ENCODE measurements at places on chromosomes 11 and 22.
A peak's percentile ranks its signal among the peaks of the same experiment; 100 is the strongest.

DNA sequence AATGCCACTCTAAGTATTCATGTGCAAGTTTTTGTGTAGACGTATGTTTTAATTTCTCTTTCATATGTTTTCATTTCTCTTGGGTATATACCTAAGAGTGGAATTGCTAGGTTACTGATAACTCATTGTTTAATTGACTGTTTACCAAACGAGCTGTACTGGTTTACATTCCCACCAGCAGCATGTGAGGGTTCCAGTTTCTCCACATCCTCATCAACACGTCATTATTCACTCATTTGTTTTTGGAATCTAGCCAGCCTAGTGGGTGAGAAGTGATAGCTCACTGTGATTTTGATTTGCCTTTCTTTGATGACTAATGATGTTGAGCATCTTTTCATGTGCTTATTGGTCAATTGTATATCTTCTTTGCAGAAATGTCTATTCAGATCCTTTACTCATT, 4.0 kb downstream of the ANKRD13D start:
- no peak for DNase-seq

GRCh38 chr11:62911137-62912130, 9.7 kb downstream of the CHRM1 start:
- no peak for DNase-seq

DNA sequence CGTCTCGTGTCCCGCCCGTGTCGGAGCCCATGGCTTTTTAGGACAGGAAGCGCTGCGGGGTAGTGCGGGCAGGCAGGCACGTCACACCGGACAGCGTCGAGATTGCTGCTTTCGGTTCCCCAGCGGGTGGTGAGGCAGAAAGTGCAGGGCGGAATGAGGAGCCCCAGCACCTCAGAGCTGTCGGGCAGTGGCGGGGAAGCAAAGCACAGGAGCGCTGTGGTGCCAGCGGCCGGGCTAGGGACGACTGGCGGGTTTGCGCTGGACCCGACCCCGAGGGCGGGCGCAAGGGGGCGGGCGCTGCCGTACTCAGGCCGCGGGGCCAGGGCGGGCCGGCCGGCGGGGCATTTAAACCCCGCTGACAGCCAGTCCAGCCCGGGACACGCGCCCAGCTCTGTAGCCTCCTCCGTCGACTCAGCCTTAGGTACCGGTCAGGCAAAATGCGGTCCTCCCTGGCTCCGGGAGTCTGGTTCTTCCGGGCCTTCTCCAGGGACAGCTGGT, at the start of gene SLC37A2:
TSS of gene SLC37A2 (plus strand) at position 375 of the 498 bp plus-strand sequence. CDS start at position 438, 63 bp downstream.
- peak; percentile 54 for DNase-seq

DNA sequence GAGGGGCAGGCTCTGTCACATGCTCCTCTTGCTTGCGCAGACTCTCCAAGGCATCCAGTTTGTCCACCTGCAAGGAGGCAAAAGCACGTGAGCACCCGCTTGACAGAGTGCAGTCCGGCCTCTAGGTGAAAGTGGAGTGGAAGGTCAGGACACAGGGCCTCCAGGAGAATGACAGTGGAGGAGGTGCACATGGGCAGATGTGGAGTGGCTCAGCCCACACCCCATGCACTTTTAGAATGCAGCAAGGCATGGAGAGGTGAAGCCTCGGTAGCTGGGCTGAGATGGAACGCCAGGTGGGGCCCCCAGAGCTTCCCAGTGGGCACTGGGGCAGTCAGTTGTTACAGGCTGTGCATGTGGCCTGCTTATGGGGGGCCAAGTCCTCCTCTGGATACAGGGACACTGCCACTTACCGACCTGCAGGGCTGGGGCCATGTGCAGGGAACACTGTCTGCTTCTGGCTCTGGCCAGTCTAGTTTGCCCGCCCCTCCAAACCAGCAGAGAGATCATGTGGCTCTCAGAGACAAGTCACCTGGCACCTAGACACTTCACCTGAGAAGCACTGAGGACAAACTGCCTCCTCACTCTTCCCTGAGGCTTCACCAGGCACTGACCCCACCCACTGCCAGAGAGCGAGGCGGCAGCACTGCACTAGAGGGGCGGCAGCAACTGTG, 2.3 kb upstream of the SLC25A1 start:
- no peak for DNase-seq

DNA sequence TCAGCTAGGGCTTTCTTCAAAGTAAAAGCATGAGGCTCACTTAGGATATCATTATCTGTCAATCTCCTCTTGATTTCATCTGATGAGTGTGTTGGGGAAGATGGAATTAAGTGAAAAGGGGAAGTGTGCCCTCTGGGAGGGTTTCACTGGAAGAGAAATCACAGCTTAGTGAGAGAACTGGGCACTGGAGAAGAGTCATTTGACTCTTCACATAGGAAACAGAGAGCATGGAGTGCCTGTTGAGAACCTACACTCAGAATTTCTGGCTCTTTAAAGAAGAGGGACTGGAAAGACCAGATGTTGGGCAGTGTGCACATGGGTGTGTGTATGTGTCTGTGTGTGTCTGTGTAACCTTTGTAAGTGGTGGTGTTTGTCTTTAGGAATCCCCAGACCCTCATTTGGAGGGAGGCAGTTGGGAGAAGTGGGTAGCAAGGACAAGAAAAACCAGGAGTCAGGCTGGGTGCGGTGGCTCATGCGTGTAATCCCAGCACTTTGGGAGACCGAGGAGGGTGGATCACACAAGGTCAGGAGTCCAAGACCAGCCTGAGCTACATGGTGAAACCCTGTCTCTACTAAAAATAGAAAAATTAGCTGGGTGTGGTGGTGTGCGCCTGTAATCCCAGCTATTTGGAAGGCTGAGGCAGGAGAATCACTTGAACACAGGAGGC, 10.0 kb downstream of the STX3 start:
- no peak for DNase-seq

- DNase-seq, result peak; percentile 78
Observed at GRCh38 chr22:45284705-45285262, at the start of gene UPK3A. Gene UPK3A (plus strand): TSS chr22:45284949. CDS start chr22:45285014, 65 bp downstream.

DNA sequence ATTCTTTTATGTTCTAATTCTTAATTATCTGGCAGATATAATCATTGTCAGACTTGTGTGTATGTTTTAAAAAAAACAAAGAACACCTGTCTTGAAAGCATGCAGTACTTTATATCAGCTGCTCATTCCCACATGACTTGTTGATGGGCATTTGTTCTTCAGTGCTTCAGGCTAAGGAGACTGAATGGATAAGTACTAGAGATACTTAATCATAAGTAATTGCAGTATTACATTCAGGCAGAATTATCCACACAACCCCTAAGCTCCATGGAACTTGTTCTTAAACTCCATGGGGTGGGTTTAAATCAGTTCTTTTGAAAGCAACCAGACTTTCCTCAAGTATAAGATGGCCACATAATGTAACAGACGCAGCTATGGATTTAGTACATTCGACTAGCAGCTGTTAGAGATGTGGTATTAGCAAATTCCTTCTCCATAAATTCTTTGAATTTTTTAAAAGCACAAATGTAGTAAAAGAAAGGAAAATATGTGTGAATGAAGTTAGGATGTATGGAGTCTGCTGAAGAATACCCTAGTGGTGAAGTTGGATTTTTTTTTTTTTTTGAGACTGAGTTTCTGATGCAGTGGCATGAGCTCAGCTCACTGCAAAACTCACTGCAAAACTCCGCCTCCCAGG, 3.0 kb downstream of the JAM3 start:
- peak; percentile 81 for DNase-seq

- no peak for DNase-seq
Observed at GRCh38 chr11:45156741-45157140, 10.3 kb downstream of the PRDM11 start.

- DNase-seq, result peak; percentile 35
Observed at GRCh38 chr22:30920407-30920806, 48.2 kb downstream of the MORC2 start.

DNA sequence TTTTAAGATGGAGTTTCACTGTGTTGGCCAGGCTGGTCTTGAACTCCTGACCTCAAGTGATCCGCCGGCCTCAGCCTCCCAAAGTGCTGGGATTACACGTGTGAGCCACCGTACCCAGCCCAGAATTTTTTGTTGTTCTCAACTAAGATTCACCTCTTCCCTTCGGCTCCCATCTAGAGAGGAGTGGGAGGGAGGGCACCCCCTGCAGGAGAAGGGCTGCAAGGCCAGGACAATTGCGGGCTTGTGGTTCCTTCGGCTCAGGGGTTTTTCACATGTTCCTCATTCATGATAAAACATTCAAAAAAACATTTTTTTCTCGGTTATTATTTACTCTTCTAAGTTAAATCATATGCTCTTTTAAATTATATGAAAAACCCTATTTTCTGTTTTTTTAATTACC, 201.1 kb upstream of the LRRC4C start:
- DNase-seq, result no peak

DNA sequence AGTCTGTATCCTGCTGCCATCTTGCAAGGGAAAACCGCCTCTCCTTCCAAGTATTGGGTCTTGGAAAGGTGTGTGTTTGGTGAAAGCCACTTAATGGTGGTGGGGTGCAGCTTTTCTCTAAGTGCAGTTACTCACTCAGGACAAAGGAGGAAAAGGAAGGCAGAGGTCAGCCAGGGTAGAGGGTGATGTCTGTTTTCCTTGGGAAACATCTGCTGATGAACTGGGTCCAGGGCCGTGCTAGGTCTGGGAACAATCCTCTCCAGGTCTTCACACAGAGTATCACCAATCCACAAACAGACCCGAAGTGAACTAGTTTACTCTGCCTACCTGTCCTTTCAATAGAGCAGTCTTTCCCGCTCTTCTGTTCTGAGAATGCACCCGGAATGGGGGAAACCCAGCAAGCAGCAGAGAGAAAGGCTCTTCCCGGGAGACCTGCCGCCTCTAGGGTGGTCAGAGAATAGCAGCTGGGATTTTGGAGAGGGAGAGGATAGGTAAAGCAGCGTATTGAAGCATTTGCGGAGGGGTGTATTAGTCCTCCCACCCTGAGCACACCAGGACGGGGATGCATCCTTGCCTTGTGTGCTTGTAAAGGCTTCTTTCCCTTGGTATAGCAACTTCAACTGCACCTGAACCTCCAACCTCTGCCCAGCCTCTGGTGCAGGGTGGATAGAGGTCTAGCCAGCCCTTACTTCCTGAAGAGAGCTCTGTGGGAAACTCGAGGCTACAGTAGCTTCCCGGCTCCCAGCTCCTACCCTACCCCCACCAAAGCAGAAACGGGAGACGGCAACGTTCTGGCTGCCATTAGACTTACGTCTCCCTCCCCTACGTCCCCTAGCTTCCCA, 20.7 kb downstream of the LHFPL7 start:
- DNase-seq, result no peak

GRCh38 chr11:69718147-69718546, 14.3 kb upstream of the FGF19 start:
- DNase-seq, result peak; percentile 62

- DNase-seq, result no peak
Observed at GRCh38 chr11:110787680-110788079, 75.4 kb upstream of the ARHGAP20 start.

DNA sequence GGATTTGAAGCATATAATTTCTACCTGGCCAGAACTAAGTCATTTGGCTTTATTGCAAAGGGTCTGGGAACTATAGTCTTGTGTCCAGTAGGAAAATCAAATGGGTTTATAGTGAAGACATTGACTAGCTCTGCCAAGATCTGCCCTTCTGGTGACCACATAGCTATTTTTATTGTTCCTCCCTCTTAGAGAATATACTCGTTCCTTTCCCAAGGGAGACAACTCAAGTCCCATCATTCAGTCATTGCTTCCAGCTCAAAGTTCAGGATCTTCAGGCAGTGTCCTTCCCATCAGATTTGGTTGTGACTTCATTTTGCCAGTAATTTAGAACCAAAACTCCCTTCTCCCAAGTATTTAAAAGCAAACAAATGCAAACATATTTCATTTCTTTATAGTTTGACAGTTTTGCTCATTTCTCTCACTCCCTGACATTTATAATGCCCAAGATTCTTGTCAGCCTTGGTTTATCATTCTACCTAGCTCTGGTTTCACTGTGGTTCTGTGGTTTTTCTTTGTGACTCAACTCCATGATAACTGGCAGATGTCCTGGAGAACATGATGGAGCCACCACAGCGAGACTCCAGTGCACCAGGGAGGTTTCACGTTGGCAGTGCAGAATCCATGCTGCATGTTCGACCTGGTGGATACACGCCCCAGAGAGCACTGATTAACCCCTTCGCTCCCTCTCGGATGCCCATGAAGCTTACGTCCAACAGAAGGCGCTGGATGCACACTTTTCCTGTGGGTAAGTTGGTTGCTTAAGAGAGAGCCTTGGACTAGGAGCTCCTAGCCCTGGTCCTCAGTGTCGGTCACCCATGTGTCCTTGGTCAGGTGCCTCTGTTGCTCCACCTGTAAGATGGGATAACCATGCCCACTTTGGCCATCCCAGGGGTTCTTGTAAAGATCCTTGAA, 64.9 kb downstream of the DEPDC5 start:
- DNase-seq, result no peak

GRCh38 chr11:75639762-75640181, 29.1 kb downstream of the MAP6 start:
- peak; percentile 89 for DNase-seq

DNA sequence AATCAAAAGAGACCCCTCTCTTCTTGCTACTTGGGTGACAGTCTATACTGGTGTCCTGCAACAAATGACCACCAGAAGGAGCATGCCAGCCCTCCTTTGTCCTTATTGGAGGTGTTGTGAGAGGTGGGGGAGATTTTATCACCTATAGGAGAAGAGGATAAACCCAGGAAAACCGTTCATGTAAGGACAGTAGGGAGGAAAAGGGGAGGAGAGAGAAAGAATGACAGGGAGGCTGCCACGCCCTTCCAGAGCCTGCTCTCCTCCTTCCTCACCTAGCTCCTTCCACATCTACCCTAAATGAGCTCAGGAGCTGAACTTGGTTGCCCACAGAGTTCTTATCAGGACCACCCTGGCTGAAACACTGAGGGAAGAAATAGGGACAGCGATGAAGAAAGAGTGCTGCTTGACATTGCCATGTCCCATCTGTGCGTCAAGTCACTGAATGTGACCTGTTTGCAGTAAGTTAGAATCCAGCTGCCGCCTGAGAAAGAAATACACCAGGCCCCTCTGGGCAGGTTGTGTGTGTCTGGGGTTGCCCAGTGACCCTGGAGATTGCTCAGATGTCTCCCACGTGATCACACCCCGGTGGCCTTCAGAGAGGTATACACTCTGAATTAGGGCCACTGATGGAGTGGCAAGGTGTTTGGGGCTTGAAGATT, 40.4 kb upstream of the ETS1 start:
- DNase-seq, result peak; percentile 8

- DNase-seq, result no peak
Observed at GRCh38 chr11:37496201-37496600, 898.2 kb upstream of the RAG2 start.

DNA sequence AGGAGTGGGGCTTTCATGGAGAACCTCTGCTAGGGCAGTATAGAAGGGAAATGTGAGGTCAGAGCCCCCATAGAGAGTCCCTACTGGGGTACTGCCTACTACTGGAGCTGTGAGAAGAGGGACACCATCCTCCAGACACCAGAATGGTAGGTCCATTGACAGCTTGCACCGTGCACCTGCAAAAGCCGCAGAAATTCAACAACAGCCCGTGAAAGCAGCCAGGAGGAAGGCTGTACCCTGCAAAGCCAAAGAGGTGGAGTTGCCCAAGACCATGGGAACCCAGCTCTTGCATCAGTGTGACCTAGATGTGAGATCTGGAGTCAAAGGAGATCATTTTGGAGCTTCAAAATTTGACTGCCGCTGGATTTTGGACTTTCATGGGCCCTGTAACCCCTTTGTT, 245.6 kb downstream of the TENM4 start:
- DNase-seq, result no peak

- DNase-seq, result no peak
Observed at GRCh38 chr22:46031965-46032851, 55.2 kb upstream of the WNT7B start.
